ENCODE measurements at places on chromosomes 4 and X.
A peak's percentile ranks its signal among the peaks of the same experiment; 100 is the strongest.

GRCh38 chr4:7021930-7022664, 21.1 kb upstream of the TADA2B start:
- DNase-seq = no peak

- DNase-seq = no peak
These were observed 11.7 kb upstream of the FREM3 start for GRCh38 chr4:143712155-143712550.

DNA sequence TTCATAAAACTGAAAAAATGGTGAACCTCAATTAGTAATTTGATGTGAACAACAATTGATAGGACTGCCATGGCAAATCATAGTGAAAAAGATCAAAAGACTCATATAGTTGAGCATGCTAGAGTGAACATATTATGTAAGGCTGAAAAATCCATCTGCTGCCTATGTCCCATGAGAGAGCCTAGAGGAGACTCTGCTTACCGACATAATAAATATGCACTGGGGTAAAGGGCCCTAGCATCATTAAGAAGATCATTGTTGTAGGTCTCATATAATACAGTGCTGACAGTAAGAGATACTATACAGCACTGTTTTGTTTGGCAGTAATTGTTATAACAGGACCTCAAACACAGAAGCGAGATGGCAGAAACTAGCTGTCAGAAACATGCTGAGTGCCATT, 229.0 kb downstream of the PABPC4L start:
- DNase-seq = no peak

DNA sequence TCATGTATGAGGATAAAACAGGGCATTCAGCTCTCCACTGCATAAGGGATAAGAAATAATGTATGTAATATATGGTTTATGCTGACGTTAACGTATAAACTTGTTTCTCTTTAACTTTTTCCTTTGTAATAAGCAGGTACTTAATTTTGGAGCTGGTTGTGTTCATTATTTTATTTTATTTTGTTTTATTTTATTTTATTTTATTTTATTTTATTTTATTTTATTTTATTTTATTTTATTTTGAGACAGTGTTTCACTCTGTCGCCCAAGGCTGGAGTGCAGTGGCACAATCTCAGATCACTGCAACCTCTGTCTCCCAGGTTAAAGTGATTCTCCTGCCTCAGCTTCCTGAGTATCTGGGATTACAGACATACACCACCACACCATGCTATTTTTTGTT, 1932.6 kb upstream of the TENM3 start:
- no peak for DNase-seq

- no peak for DNase-seq
These were observed 101.7 kb upstream of the KLF8 start for GRCh38 chrX:56130436-56130835.

GRCh38 chr4:6478546-6479220, 6.3 kb upstream of the PPP2R2C start:
- peak; percentile 19 for DNase-seq

- DNase-seq = no peak
These were observed 70.6 kb downstream of the TMEM144 start for GRCh38 chr4:158280856-158281255.

GRCh38 chrX:13216139-13216538, 103.7 kb downstream of the ATXN3L start:
- no peak for DNase-seq

GRCh38 chrX:136725441-136726104, 55.2 kb downstream of the ARHGEF6 start:
- DNase-seq = no peak

GRCh38 chr4:176014583-176015108, 51.0 kb upstream of the WDR17 start:
- no peak for DNase-seq

GRCh38 chr4:70556856-70557255, 35.2 kb upstream of the AMBN start:
- DNase-seq = no peak

DNA sequence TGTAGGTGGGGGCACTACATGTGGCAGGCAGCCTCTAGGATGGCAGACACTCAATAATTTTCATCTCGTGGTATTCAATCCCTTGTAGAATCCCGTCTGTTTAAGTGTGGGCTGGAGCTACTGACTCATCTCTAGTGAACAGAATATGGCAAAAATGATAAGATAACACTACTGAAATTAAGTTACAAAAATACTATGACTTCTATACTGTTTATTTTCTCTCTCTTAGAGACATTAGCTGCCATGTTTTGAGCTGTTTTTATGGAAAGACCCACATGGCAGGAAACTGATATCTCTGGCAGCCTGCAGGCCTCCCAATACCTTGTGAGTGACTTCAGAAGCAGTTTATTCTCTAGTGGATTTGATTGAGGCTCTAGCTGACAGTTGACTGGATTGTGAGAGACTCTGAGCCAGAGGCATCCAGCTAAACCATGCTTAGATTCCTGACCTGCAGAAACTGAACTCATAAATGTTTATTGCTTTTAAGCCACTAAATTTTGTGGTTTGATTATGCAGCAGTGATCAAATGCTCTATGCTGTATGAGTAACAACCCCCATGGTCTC, 298.8 kb upstream of the CTSO start:
- no peak for DNase-seq

DNA sequence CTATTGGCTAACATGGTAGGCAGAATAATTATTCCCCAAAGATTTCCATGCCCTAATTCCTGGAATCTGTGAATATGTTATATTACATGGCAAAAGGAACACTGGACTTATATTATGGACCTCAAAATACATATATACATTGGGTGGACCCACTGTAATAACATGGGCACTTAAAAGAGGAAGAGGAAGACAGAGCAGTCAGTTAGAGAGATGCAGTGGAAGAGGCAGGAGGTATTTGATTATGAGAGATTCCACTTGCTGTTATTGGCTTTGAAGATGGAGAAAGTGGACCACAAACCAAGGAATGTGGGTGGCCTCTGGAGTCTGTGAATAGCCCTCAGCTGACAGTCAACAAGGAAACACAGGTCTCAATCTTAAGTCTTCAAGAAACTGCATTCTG, 14.0 kb upstream of the ART3 start:
- DNase-seq = no peak

DNA sequence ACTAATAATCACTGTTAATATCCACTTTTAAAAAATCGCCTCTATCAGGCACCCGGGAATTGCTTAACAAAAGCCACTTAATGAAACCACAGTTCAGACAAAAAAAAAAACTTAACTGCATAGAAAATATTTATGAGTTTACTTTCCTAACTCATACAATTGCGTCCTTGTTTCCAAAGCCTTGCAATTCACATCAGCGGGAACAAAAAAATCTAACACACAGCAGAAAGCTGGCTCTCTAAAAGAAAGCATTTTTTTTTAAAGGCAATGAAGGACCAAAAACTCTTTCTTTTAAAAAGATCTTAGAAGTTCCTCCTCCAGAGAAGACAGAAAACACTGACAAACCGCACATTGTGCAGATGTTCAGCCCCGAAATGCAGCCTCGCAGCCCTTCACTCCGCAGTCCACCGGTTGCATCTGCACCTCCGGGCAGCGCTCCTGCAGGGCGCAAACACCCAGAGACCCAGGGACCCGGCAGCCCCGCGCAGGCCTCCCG, 812 bp downstream of the FAT1 start:
- DNase-seq = no peak

GRCh38 chr4:25563071-25563564, 92.5 kb upstream of the SLC34A2 start:
- DNase-seq = no peak

DNA sequence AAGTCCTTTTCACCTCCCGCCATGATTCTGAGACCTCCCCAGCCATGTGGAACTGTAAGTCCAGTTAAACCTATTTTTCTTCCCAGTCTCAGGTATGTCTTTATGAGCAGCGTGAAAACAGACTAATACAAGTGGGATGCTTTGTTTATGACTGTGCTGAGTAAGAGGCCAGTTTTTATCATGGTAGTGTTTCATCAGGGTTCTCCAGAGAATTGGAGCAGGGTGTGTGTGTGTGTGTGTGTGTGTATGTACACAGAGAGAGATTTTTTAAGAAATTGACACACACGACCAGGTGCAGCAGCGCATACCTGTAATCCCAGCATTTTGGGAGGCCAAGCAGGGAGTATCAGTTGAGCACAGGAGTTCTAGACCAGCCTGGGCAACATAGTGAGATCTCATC, 34.6 kb upstream of the SLC2A9 start:
- no peak for DNase-seq

DNA sequence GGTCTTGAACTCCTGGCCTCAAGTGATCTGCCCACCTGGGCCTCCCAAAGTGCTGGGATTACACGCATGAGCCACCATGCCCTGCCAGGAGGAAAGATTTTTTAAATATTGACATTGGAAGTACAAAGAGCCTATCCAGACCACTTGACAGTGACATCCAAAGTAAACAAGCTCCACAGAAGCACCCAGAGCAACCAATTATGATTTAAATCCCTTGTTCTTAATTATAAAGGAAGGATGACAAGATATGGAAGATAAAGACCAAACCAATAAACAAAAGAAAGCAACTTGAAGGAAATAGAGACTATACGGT, 27.7 kb upstream of the RPL34 start:
- DNase-seq = no peak

- no peak for DNase-seq
These were observed 25.5 kb downstream of the TBC1D19 start for GRCh38 chr4:26609391-26609790.

- no peak for DNase-seq
These were observed 31.5 kb upstream of the KLHL2 start for GRCh38 chr4:165175879-165176278.

DNA sequence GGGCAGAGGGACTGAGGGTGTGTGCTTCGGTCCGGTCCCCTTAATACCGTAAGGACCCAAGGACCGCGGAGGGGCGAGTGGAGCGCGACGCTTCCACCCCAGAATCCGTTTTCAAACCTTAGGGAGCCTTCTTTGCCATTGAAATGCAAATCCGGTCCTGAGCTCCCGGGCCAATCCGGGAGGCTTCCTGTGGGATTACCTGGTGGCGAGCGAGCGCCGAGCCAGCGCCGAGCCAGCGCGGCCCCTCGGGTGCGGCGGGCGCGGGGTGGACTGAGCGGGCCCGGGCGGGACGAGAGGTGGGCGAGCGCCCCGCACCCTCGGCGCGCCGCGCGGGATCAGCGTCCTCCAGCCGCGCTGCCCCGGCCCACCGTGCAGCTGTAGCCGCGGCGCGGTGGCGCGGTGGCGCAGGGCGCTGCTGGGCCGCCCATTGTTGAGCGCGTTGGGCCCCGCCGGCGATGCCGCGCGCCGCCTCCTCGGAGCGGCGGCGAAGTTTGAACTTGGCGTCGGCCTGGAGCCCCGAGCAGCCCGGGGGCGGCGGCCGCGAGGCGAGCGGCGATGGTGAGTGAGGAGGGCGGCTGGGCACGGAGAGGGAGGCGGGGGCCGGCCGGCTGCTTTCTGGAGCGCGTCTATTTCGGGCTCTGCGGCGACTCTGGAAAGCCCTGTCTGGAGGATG, 208.7 kb downstream of the SOWAHB start:
- peak; percentile 70 for DNase-seq

DNA sequence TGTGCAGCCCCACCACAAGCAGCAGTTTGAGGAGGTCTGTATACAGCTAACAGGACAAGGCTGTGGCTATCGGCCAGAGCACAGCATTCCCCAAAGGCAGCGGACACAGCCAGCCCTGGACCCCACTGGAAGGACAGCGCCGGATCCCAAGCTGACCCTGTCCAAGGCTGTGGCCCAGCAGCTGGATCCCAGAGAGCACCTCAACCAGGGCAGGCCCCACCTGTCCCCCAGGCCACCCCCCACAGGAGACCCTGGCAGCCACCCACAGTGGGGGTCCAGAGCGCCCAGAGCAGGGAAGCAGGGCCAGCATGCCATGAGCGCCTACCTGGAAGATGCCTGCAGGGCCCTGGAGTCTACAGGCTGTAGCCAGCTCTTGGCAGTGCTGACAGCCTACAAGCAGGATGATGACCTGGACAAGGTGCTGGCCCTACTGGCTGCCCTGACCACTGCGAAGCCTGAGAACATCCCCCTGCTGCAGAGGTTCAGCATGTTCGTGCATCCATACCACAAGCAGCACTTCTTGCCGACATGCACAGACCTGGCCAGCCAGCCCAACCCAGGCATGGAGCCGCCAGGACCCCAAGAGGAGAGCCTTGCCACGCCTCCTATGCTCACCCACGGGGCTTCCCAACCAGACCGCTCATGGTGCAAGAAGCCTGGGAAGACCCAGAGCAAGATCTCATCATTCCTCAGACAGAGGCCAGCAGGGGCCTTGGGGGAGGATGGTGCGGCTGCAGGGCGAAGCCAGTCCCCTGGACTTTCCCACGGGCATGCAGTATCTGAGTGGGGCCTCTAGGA, 62.0 kb downstream of the ALPK1 start:
- no peak for DNase-seq

DNA sequence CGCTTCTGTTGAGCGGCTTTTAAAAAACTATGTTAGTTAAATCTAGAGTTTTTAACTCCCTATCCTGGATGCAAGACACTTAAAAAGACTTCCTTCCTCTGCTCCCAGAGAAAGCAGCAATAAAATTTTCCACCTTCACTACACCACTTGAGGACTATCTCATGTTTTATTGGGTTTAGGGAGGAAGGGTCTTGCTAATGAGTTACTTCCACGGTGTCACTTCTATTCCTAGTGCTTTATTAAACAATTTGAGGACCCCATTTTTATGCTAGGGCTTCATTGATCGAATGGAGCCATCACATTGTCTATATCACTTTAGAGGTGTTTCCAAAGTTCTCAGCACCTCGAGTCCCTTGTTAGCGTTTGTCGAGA, 3.7 kb upstream of the STIM2 start:
- no peak for DNase-seq

- DNase-seq = no peak
These were observed 201.5 kb upstream of the GATB start for GRCh38 chr4:151962138-151962823.

- DNase-seq = no peak
These were observed 1.9 kb upstream of the TBC1D14 start for GRCh38 chr4:6907658-6908191.

- DNase-seq = no peak
These were observed 220.6 kb downstream of the SNCA start for GRCh38 chr4:89616382-89616781.

DNA sequence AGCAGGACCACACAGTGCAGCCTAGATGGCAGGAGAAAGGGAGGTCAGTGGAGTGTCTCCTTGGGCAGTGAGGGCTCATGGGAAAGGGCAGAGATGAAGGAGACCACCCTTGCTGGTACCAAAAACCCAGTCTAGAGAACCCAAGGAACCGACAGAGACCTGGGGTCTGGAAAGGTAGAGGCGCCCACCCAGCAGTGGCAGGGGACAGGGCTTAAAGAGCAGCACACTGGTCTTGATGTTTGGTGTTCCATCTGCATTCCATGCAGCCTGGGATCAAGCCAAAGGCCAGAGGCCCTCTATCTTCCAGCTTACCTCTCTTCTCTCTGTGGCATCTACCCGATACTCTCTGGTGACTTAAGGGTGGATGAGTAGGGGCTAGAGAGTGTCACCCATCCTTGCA, 127.5 kb downstream of the PJA1 start:
- no peak for DNase-seq

DNA sequence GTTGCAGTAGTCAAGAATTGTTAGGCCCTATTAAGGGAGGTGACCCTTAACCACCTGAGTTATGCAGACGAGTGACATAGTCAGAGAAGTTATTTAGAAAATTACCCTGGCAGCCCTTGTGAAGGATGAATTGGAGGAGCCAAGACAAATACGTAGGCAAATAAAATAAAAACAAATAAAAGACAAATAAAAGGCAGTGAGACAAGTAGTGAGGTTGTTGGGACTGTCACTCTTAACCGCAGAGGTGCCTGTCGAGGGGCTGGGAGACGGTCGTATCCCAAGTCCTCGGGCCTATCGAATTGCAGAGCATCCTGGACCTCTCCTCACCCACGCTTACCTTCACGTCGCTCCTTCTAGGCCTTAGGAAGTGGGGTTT, 58.0 kb upstream of the ZC4H2 start:
- DNase-seq = no peak

- DNase-seq = no peak
These were observed 117.4 kb upstream of the NUDT10 start for GRCh38 chrX:51215266-51215665.

Measured in sciatic nerve (tissue), 2 donors.